ENCODE measurements at places on chromosomes 7 and 10.

- DNase-seq, result no peak
These were observed 3.3 kb downstream of the FBH1 start for GRCh38 chr10:5893321-5893720.

DNA sequence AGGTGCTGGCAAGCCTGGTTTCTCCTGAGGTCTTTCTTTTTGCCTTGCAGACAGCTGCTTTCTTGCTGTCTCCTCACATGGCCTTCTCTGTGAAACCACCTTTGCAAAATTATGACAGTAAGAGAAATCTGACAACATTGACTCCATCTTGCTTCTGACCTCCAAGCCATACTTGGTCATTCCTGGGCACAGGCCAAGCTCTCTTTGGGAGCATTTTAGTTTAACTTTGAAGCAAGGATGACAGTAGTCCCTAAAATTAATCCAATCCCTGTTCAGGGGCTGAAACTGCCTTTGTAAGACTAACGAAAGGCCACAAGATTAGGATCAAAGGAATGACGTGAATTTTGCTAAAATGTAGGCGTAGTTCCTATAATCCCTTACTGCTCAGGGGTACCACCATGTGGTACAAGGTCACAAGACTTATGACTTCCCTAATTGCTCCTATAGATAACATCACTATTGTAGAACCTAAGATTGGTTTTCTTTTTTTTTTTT lies 25.1 kb upstream of the NRBF2 start:
- DNase-seq, result no peak

- no peak for DNase-seq
These were observed 3.1 kb downstream of the CSTF2T start for GRCh38 chr10:51696251-51696650.

- DNase-seq, result no peak
These were observed 31.9 kb downstream of the RSBN1L start for GRCh38 chr7:77727936-77728701.

GRCh38 chr10:88194961-88195367 lies 331.5 kb downstream of the PTEN start:
- no peak for DNase-seq

DNA sequence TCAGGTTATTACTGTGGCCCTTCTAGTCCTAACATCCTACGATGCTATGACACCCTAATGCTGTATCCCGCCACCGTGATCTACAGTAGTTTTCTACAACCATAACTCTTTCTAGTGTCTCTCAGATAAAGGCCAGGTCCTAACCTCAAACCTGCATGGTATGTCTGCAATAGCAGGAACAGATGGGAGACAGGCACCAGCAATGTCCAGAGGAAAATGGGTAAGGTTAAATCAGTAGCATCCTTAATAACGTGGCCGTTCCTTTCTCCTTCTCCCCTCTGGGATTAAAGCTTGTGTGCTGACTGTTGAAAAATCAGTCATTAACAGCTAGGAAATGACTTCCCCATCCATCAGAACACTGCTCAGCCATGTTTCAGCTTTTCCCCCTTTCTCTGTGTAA lies 321.9 kb upstream of the NPVF start:
- DNase-seq, result no peak

GRCh38 chr10:33040436-33040835 lies 82.4 kb upstream of the ITGB1 start:
- DNase-seq, result no peak

- no peak for DNase-seq
These were observed 102.3 kb upstream of the PPP1R3A start for GRCh38 chr7:114021135-114021534.

DNA sequence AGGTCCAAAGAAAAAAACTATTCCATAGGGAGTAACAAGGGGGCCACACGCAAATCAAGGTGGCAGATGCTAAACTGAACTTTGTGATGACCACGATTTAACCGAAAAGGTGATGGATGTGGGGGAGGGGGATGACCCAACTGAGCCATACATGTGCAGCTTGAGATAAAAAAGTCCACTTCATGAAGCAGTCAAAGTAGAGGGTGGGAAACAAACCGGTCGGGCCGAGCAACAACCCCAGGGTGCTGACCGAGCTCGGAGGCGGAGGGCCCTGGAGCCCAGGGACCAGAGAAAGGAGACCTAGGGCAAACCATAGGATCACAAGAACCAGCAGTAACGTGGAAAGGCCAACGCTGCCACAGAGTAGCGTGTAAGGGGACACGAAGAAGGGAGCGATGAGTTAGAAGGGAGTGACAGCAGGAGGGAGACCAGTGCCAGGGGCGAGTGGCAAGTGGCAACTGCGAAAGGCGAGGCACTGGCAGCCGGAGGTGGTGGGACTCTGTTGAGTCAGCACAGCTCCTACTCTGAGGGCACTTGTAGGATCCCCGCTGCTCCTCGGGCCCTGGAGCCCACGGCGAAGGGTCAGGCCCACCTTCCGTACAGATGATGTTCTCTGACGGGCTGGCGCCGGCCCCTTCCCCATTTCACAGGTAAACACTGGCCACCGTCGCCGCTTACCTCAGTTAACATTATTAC lies 540 bp downstream of the SNX13 start:
- DNase-seq, result no peak

- DNase-seq, result no peak
These were observed 143.7 kb upstream of the HABP2 start for GRCh38 chr10:113409175-113409574.

DNA sequence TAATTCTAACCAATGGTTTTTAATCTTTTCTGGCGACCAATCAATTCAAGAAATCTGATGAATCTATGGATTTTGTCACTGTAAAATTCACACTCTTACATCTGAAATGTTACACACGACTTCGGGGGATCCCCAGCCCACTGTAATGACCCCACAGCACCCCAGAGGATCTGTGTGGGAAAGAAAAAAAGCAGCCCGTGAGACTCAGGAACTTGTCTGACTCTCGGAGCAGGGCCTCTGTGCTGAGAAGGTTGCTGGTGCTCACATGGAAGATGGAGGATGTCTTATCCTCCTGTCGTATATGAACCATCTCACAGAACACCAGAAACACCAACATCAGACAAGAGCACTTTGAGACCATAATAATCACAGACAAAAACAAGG lies 228.4 kb upstream of the INHBA start:
- DNase-seq, result no peak

DNA sequence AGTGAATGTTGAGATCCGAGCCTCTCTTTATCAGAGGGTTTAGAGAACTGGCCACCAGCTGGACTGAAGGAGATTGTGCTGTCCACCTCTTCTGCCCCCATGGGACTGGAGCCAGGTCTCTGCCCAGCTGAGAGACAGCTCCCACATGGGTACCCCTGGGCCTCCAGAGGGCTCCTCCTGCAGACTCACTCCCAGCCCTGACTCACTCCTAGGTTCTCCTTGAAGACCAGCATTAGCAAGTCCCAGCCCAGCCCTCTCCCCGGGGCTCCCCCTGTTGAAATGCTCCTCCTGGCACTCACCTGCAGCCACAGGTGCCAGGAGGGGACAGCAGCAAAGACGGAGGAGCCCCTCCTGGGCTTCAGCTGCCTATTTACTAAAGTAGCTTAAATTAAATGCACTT lies 126.9 kb downstream of the CXCL12 start:
- DNase-seq, result no peak

DNA sequence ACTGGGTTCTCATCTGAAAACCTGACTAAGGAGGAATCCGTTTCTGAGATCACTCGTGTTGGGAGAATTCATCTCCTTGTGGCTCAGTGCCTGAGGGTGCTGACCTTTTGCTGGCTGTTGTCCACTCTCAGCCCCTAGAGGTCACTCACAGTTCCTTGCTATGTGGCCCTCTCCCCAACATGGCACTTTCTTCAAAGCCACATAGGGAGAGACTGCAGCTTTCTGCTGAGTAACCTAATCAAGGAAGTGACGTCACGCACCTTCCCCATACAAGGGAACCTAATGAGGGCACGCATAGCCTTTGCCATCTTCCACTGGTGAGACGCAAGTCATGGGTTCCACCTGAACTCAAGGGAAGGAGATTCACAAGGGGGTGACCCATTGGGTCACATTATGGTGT lies 23.2 kb downstream of the STEAP1B start:
- DNase-seq, result no peak

GRCh38 chr10:133451346-133451745 lies 2.4 kb upstream of the SCART1 start:
- no peak for DNase-seq

DNA sequence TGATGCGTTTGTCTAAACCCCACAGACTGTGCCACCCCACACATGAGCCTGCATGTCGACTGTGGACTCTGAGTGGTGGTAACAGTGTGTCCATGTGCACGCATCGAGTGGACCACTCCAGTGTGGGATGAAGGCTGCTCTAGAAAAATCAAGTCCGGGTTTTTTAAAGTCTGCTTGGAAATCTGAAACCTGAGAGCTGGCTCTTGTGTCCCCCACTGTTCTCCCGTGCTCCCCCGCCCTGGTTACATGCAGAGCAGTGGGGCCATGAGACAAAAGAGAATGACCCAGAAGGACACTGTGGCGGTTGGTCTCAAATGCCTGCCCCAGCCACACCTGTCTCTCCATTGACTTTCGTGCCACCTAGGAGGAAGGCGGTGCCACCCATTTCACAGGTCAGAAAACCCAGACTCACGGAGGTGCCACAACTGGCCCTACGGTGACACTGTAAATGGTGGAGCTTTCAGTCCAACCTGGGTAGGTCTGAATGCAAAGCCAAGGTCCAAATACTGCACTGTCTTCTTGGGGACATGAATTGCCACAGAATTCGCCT lies 27.3 kb upstream of the PWWP2B start:
- no peak for DNase-seq

DNA sequence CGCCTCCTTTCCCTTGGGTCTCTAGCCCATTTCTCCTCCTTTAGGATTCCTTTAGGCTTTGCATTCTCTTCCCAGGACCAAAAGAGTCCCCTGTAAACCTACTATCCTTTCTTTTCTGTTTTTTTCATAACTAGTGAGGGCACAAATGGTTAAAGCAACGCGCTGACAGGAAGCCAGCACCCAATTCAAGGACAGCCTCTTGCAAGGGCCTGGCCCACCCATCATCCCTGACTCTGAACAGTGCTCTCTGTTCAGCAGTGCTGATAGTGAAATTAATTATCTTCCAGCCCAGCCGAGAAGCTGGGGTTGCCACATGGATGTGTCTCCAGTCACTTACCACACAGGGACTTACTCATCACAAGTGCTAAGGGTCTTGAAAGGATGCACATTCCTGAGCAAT lies 38.3 kb upstream of the RNF32 start:
- no peak for DNase-seq

DNA sequence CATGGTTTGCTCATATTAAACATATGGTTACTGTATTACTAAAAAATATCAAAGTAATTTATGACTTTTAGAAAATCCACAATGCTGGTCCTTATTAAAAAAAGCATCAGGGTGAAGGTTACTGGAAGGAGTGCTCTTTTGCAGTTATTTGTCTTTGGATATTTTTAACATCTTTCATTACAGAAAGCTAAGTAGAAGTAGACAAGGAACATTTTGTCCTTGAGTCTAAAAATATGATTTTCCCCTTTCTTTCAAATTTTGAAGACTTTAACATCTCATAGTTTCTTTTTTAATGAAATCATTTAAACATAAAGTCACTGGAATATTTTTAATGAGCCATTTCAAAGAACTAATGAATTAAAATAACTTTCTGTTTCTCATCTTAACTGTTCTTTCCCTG lies 110.1 kb upstream of the TNS3 start:
- no peak for DNase-seq

- DNase-seq, result no peak
These were observed 44.9 kb upstream of the FAM3C start for GRCh38 chr7:121440857-121441503.

- DNase-seq, result no peak
These were observed 193.2 kb downstream of the MYOF start for GRCh38 chr10:93288679-93289634.

- DNase-seq, result no peak
These were observed 79.3 kb upstream of the PPP2R2D start for GRCh38 chr10:131821378-131822012.

GRCh38 chr7:103987451-103987850 lies 2.0 kb downstream of the RELN start:
- no peak for DNase-seq

DNA sequence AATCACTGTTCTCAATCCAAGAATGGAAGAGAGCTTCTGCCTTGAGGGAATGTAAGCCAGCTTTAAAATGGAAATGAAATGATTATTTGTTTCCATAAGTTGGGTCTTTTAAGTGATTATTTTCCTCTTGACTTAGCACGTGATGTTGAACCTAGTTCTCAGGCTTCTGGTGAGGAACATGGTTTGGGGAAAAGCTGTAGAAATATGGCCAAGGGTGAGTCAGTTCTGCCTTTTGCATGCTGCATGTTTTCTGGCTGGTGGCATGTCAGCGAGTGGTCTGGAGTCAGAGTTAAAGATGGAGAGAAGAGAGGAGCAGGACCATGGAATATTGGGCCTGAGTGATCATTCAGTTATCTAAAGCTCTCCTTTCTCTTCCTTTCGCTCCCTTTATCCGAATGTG lies 54.0 kb downstream of the DNAH11 start:
- no peak for DNase-seq

GRCh38 chr10:122249991-122250750 lies 20.9 kb upstream of the BTBD16 start:
- no peak for DNase-seq

DNA sequence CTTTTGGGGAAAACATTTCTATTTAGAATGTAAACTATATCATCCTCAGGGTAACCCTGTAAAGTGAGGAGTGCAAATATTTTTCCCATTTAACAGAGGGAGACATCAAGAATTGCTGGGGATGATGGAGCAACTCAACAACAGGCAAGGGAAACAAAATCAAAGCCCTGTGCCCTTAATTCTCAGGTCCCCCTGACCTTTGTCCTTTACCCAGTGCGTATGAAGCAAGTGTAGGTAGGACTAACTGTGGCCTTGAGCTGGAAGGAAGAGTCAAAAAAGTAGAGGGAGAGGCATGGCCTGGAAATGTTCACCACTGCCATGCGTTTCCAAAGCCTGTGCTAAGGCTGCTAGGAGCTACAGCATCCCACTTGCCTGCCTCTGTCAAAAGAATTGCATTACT lies 896.9 kb downstream of the LRMDA start:
- no peak for DNase-seq

GRCh38 chr10:78513330-78513729 lies 479.7 kb downstream of the RPS24 start:
- no peak for DNase-seq

DNA sequence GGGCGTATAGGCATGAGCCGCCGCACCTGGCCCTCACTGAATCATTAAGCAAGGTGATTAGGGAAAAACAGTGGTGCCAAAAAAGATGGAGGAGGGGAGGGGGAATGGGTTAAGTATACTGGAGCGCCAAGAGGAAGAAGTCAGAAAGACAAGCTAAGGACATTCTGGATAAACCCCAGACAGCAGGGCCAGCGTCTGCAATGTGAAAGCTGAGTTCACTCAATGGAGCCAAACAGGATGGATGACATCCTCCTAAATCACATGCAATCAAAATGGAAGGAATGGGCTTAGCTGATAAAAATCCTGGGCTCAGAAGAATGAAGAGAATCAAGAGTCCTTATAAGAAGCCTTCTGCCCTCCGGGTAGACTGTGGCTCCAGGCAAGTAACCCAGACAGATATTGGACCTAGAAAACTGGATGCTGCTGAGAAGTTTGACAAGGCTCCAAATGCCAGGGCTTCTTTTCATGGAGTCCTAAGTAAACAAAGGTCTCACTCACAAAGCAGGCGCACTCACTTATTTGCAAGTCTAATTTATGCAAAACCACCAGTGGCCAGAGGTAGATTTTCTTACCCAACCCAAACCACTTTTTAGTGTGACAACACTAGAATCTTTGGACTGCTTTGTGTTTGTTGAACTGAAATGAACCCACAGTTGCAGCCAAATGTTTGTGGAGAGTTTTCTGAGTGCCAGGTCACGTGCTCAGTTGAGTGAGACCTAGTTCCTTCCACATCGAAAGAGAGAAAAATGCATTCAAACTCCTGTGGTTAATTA lies 519.1 kb upstream of the AUTS2 start:
- no peak for DNase-seq
